ENCODE measurements at places on chromosomes 4 and X.

GRCh38 chr4:78568640-78569305 is 17.2 kb downstream of the ANXA3 start:
- DNase-seq, result no peak

DNA sequence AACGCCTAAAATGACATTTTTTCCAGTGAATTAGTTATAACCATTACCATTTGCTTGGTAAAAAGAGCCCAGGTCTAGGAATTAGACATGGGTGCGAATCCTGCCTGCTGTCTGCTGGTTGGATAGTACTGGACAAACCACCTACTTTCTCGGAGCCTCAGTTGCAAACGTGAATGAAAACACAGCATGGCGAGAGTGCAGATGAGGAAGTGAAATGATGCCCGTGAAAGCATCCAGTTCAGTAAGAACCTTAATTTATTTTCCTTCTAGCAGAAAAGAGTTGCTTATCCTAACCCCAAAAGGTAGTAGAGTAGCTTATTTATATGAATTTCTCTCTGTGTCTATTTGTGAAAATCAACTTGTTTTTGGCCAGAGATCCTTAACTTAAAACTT is 171.4 kb upstream of the GALNT7 start:
- DNase-seq, result no peak

DNA sequence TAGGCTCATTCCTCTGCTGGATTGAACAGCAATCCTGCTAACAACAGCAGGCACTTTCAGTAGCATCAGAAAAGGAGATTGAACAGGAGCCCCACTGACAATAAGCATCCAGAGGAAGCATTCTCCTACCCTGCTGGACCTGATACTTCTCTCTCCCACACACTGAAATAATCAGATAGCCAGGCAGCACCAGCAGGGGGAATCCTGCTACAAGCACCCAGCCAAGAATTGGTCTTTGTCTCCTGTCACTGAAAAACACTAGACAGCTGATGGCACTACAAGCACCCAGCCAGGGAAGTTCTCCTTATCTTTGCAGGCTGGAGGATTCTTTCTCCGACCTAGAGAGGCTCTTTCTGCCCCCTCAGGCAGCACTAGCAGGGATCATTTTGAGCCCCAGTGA is 444.3 kb upstream of the GRIA3 start:
- no peak for DNase-seq

- no peak for DNase-seq
Measured at GRCh38 chrX:45017946-45018345, 145.0 kb downstream of the KDM6A start.

DNA sequence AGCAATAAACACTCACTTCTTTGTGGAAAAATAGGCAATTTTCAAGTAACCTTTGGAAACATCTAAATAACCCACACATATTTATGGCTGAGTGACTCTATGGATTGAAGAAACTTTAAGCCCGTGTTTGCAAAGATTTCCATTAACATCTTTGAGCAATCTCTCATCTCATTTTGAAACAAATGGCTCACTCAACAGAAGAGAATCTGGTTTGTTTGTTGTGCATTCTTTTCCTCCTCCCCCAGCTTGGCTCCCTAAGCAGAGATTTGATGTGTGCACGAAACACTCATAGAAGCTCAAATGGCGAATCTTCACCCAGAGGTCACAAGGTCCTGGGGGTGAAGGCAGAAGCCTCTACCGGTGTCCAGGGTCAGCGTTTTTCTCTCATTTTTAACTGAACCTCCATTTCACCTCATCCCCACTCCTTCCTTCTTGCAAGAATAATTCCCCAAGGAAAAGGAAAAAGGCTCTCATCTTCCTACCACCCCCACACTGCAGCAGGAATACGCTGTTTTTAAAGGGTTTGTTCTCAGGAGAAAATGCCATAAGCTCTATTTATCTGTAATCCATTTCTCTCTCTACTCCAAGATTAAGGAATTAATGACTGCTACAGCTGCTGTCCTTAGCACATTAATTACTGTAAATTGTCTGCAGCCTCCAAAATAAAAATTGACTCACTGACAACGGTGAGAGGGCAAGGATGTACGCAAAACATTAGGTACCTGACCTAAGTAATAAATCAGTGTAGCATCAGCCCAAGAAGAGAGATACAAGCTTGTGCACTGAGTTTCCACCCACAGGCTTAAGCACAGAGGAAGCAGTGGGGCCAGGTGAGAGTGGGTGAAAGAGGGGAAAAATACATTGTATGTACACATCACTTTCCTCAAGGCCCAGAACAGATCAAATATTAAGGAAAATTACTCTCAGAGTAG is 307.6 kb upstream of the NOCT start:
- DNase-seq, result no peak

- DNase-seq, result no peak
Measured at GRCh38 chr4:80093563-80093962, 20.5 kb upstream of the ANTXR2 start.

- no peak for DNase-seq
Measured at GRCh38 chr4:110640576-110640975, 17.7 kb upstream of the PITX2 start.

- DNase-seq, result no peak
Measured at GRCh38 chr4:130393642-130394041, 1297.7 kb downstream of the C4orf33 start.

DNA sequence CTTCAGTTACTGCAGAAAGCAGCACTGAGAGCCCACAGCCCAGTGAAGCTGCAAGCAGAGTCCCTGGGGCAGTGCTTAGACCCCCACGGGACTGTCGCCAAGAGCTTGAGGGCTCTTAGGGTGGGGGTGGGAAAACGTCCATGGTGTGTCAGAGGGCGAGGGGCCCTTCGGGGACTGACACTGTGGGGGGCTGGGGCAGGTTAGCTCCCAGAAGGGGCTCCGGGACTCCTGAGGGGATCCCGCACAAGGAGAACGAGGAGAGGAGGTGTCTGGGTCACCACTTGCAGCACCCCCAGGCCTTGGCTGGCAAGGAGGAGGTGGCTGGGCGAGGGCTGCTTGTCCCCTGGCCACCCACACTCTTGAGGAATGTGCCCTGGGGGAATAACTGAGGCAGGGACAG is 20.8 kb downstream of the NAT8L start:
- no peak for DNase-seq

- no peak for DNase-seq
Measured at GRCh38 chr4:42789041-42789567, 103.4 kb upstream of the GRXCR1 start.

- DNase-seq, result no peak
Measured at GRCh38 chr4:152448038-152448707, 87.7 kb downstream of the FBXW7 start.

DNA sequence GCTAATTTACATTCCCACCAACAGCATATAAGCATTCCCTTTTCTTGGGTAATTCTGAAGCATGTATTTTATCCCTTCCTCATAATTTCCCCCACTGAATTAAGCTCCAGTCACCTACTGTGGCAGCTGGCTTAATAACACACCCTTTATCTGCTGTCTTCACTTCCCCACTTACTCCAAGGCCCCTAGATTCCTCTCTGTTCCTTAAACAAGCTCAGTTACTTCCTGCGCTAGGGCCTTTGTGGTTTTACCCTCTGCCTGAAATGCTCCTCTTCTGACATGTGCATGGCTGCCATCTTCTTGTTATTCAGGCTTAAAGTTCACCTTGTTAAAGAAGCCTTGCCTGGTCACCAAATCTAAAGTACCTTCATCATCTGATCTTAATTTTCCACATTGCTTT is 47.2 kb upstream of the RPS6KA3 start:
- peak; percentile 12 for DNase-seq

DNA sequence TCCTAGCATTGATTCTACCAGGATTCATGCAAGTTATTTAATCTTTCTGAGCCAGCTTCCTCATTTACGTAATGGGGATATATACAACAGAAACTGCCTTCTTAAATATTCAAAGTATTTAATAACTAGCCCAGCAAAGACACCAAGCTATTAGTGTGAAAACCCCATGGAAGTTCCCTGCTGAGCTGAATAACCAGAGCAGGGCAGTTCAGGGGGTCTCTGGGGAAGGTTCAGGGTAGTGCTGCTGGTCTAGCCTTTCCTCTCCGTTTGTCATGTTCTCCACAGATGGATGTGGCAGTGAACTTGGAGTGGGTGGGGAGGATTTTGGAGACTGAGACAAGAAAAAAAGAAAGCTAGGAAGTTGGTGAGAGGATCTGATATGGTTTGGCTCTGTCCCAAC is 240.8 kb upstream of the TAPT1 start:
- no peak for DNase-seq

DNA sequence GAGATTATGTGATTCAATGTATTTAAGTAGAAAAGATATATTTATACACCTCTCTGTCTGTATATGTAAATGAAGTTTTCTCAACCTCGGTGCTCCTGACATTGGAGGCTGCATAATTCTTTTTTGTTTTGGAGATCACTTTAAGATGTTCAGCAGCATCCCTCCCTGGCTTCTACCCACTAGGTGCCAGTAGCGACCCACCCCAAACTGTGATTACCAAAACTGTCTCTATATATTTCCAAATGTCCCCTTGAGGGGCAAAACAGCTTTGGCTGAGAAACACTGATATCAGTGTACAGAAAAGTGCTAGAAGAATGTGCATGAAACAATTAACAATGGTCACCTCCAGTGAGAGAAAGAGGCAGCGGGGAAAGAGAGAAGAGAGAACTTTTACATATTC is 51.2 kb downstream of the DCX start:
- no peak for DNase-seq

DNA sequence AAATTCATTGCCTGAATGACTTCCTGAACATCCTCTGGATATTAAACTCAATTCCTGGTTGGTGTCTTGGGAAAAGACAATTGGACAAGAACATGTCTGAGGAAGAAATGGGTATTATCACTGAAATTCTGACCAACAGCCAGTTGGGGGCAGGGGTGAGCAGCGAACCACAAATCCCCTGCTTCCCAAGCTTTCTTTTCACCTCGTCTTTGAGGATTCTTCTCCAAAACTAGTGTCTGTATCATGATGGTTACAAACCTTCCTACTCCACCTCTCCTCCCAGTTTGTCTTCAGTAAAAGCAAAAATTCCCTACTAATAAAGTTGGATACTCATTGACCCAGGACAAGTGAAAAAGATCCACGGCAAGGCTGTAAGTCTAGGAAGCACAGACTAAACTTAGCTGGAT is 48.3 kb upstream of the WDR1 start:
- DNase-seq, result peak; percentile 41

DNA sequence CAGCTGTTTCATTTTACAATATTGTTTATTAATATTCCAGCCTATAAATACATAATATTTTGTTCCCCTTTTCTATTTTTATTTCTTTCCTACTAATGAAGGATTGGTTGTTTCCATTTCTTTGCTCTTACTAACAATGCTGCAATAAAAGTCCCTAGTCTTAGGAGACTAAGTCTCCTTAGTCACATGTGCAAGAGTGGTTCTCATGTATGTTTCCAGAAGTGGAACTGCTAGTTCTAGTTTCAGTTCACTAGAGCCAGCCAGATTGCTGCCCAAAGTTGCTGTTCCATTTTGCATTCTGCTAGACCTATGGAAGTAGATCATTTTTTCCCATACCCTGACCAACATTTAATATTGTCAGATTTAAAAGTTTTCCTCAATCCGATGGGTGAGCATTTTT is 44.3 kb downstream of the CNGA1 start:
- no peak for DNase-seq

- no peak for DNase-seq
Measured at GRCh38 chrX:47217121-47217851, 1.2 kb upstream of the CDK16 start.

DNA sequence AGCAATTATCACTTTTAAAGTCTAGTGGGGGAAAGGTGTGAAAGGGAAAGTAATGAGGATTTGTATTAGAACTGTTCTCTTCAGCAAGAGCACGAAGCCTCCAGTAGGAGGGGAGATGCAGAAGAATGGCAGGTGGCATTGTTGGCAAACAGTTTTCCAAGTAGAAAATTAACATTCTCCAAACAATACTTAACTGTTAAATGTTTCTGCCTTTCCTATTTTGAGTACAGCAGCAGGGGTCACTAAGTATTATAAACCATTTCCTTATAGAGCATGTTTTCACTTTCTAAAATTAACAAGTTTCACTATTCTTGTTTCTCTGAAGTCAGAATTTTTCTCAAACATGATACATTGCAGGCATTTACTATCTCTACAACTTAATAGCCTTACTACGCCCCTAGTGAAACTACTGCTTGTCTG is 58.7 kb downstream of the LEF1 start:
- no peak for DNase-seq

- peak; percentile 15 for DNase-seq
Measured at GRCh38 chrX:12080265-12080664, 58.0 kb upstream of the FRMPD4 start.

DNA sequence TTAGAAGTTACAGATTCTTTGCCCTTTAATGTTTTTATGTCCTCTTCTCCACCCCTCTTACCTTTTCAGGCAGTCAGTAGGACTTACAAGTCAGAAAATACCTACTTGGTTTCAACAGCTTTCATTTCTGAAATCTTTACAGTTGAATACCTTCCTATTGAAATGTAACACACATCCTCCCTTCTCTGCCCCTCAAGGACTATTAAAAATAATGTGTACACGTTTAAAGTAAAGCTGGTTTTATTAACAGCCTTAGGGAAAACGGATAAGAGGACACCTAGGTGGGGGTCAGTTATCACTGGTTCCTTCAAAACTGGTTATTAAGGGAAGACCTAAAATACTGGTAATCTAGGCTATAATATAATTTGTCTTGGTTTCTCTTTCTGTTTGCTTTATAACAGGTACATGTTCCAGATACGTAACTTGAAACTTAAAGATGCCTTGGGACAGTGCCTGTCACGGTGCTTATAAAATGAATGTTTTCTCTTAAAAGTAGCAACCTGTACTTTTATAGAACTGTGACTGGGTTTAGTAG is 1.8 kb downstream of the CCSER1 start:
- no peak for DNase-seq

GRCh38 chr4:96652158-96652557 is 812.3 kb downstream of the PDHA2 start:
- DNase-seq, result no peak

DNA sequence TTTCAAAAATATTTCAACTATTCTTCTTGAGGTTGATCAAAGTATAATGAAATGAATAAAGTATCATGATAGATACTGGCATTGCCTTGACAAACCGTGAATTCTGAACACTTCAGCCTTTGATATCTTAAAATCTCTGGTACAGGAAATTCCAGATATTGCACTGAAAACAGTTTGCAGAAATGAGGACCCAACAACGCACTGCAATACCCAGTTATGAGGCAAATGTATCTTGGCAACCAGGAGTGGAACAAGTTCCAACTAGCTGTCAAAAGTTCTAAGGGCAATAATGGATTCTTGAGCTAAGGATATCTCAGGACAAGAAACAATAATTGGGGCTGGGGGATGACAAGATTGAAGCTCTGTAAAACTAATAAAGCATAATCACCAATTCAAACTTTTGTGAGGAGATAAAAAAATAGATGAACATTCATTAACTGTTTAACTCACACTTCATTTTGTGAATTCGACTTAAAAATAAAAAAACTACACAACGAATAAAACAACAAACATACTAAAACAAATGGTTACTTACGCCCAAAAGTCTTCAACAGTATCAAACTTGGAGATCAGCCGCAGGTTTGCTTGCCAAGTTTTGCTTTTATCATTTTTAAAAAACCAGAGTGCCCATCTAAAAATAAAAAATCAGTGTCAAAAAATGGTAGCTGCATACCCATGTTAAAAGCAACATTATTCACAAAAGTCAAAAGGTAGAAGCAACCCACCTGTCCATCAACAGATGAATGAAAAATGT is 38.1 kb downstream of the EIF4E start:
- no peak for DNase-seq

- DNase-seq, result no peak
Measured at GRCh38 chr4:118356731-118357130, 3.9 kb upstream of the PRSS12 start.
